ENCODE measurements at places on chromosomes 1 and 21. TPM values are rescaled to one million over a fixed set of nuclear protein-coding genes. Genes with fewer than 3 reads are reported as not detected.

Gene FHL3
- polyA plus RNA-seq = 2.9 TPM

Gene ATP8B2
- 0.75 TPM for polyA plus RNA-seq

Gene TTLL7
- 2.0 TPM for polyA plus RNA-seq

Gene C1orf94
- polyA plus RNA-seq = not detected

Gene TTC24
- polyA plus RNA-seq = 0.10 TPM

Gene LCE2B
- not detected for polyA plus RNA-seq

Gene LAD1
- polyA plus RNA-seq = 12.5 TPM

Gene SHE
- polyA plus RNA-seq = 3.1 TPM

Gene CLDN8
- polyA plus RNA-seq = not detected
